Stimulated activated CD4-positive, alpha-beta T cell treated with anti-CD3 and anti-CD28 coated beads, Interleukin-12 subunit alpha, Interleukin-12 subunit beta, amount 100 ng/mL, for 48 hours (primary cell): ENCODE measurements at places on chromosomes 3 and 15.

- DNase-seq: no peak
These were observed 63.8 kb downstream of the LPP start for GRCh38 chr3:188217726-188218125.

DNA sequence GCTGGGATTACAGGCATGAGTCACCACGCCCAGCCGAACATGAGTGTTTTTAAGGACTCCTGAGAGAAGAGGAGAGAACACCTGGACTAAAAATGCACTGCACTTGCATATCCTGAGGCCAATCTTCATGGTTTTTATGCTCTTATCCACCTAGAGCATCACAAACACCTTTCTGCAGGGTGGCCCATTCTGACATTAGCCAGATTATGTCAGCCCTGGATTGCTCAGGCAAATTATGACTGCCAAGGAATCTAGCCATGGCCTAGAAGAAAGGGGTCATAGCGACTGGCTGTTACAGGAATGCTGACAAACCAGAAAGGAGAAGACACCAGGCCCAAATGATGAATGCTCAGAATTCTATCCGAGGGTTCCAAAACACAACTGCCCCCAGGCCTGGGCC is 40.9 kb upstream of the HERC1 start:
- no peak for DNase-seq

GRCh38 chr15:40487816-40488682 is 17.3 kb downstream of the CHST14 start:
- no peak for DNase-seq

DNA sequence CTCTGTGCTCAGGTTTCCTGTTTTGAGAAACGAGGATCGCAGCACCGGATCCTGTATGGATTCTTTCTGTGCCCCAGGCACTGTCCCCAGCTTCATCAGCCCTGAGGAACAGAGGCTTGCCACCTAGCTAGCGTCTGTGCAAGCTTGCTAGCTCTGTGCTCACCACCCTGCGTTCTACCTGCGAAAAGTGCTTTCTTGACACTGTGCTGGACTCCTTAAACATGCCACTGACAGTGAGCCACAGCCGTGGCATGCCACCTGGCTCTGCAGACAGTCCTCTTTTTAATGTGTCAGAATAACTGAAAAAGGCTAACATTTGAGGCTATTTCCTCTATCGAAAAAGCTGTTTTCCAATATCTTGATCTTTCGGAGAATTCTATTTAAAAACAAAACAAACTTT is 1.4 kb downstream of the PGPEP1L start:
- DNase-seq: no peak
